Umbilical cord (tissue), 2 donors: ENCODE measurements at places on chromosomes 4 and X. TPM values are rescaled to one million over a fixed set of nuclear protein-coding genes. Genes with fewer than 3 reads are reported as not detected.

- DNase-seq, result no peak
These were observed 11.4 kb upstream of the TIMM8A start for GRCh38 chrX:101359966-101360365.

DNA sequence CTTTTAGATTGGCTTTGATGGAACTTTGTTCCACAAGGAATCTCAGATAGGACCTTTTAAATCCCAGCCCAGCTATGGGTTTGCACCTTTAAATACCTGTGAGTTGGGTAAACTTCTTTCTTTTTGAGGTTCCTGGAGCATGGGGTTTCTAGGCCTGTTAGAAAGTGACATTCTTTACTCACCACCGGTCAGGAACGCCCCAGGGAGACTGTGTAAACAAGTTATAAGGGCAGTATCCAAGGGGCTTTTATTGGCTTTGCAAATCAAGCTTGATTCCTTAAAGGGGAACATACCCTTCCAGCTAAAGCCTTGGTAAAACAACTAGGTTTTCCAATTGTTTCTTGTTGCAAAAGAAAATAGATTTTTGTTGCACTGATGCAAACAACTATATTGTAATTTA is 93.4 kb downstream of the TENT5D start:
- DNase-seq, result peak; percentile 0

DNA sequence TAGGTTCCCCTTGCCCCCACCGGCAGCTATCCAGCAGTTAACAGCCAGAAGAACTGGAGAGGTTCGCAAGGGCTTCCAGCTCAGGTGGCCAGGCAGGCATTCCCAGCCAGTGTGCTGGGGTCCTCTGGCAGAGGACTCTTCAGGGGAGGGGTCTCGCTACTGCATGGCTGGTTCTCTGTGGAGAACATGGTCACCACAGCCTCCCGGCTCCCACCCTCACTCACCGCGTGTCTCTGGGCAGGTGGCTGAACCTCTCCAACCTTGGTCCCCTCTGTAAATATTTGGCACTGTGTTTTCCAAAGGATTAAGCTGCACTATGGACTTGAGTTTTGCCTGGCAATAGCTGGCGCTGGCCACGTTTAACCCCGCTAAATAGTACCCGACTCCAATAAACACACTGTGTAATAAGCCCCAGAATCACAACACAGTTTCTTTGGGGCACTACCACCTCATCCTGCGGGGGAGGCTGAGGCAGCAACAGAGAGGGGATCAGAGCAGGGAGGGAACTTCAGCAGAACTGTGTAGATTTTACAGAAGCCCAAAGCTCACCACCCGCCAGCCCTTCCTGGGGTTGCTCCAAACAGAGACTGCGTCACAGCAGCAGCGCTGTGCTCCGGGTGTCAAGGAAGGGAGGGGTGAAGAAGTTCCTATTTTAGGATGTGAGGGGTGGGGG is 15.2 kb downstream of the BCOR start:
- DNase-seq, result no peak

GRCh38 chr4:86791126-86791525 is 58.1 kb downstream of the SLC10A6 start:
- DNase-seq, result no peak

GRCh38 chr4:73248416-73248815 is 10.2 kb downstream of the ANKRD17 start:
- DNase-seq, result no peak

GRCh38 chr4:104489731-104490095 is 5.0 kb downstream of the CXXC4 start:
- DNase-seq, result no peak

GRCh38 chr4:79390890-79391289 is 17.1 kb downstream of the GK2 start:
- DNase-seq, result no peak

- DNase-seq, result no peak
These were observed 914.8 kb upstream of the GRIA3 start for GRCh38 chrX:122269243-122269781.

GATA1 gene
- not detected for total RNA-seq
